Inflammatory macrophage (primary cell): ENCODE measurements at places on chromosomes 3 and 15.

- no peak for DNase-seq
Observed at GRCh38 chr15:77781946-77782240, 149.2 kb upstream of the LINGO1 start.

- no peak for DNase-seq
Observed at GRCh38 chr3:150194513-150194912, 213.6 kb upstream of the TSC22D2 start.

GRCh38 chr15:89781891-89782618, 5.9 kb downstream of the MESP2 start:
- DNase-seq: peak; percentile 79

DNA sequence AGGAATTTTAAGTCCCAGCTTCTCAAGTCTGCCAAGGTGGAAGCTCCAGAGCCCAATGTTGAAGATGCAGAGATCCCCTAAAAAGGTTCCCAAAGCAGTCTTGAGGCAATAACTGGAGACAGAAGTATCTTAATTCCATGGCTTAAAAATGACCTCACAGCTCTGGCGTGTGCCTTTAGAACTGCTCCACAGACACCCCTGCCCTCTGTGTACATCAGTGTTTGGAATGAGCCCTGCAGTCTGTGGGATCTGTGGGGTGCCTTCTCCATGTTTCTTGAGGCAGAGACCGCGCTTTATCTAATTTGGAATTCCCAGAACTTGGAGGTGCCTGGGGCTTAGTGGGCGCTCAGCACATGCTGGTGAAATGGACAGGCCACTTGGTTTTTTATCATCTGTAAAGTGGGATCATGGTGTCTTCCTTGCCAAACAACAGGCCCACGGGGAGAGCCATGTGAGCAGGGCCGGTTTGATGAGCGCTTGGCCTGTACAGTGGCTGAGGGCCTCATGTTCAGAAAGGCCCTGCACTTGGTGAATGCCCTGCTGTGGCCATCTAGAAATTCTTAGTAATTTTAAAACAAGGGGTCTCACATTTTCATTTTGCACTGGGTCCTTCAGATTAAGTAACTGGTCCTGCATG, 7.1 kb downstream of the ITGA11 start:
- DNase-seq: no peak

DNA sequence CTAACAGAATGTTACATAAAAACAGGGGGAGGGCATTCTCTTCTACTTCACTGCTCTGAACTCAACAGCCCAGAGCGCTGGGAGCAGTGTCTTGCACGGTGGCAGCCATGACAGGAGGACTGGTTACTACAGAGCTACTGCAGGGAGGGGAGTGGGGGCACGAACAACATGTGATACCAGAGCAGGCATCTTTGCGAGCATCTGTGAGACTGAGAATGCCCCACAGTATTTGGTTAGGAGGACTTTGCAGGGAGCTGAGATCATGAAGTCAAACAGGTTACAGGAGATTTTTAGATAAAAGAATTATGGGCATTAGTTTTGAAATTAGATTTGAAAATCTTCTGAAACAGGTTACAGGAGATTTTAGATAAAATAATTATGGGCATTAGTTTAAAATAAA, 58.8 kb upstream of the GOLGA8B start:
- no peak for DNase-seq

DNA sequence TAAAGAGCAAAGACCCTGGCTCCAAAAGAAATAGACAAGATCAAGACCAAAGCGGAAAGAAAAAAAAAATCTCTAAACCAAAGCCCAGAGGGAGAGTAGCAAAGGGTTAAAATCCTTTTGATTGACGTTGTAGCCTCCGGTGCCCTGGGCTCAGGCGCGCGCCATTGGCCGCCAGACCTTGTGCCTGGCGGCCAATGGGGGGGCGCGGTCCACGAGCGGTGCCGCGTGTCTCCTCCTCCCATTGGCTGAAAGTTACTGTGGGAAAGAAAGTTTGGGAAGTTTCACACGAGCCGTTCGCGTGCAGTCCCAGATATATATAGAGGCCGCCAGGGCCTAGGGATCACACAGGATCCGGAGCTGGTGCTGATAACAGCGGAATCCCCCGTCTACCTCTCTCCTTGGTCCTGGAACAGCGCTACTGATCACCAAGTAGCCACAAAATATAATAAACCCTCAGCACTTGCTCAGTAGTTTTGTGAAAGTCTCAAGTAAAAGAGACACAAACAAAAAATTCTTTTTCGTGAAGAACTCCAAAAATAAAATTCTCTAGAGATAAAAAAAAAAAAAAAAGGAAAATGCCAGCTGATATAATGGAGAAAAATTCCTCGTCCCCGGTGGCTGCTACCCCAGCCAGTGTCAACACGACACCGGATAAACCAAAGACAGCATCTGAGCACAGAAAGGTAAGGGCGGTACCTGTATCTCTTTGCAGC, at the start of gene HES1:
TSS of gene HES1 (plus strand) at position 343 of the 713 bp plus-strand sequence. CDS start at position 576, 233 bp downstream.
- peak; percentile 64 for DNase-seq

DNA sequence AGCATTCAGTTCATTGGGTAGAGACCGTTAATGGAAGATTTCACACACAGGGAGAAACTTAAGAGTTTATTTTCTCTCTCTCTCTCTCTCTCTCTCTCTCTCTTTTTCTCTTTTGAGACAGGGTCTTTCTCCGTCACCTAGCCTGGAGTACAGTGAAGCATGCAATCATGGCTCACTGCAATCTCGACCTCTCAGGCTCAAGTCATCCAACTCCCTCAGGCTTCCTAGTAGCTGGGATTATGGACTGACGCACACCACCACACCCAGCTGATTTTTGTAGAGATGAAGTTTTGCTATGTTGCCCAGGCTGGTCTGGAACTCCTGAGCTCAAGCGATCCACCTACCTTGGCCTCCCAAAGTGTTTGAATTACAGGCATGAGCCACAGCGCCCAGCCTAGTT, 1.6 kb downstream of the WDR72 start:
- no peak for DNase-seq

- no peak for DNase-seq
Observed at GRCh38 chr3:190381441-190381840, 6.5 kb upstream of the CLDN16 start.

DNA sequence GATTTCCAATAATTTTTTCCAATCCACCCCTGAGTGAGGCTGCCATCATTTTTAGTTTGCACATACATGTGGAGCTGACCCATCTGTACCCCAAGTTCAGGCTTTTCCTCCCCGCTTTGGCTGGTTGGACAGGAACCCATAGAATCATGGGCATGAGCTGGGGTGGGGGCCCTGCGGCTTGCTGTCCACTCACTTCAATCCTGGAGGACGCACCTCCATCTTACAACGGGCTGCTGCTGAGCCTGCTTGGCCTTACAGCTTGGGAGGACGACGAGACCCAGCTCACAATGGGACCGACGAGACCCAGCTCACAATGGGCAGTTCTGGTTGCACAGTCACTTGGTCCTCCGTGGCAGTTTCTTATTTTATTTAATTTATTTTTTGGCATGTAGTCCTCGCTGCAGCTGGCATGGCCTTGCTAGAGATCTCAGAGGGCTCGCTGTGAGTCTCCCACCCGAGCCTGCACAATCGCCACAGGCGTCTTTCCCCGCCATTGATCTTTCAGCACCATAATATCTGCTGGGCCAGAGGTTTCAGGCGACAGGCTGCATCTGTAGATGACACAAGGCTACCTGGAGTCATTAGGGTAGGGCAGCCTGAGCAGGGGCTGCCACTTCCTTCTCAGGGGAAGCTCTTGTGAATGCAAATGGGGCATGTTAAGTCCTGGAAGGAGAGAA, 19.6 kb upstream of the EPHB3 start:
- DNase-seq: no peak

- no peak for DNase-seq
Observed at GRCh38 chr3:66442254-66443117, 58.3 kb downstream of the LRIG1 start.

DNA sequence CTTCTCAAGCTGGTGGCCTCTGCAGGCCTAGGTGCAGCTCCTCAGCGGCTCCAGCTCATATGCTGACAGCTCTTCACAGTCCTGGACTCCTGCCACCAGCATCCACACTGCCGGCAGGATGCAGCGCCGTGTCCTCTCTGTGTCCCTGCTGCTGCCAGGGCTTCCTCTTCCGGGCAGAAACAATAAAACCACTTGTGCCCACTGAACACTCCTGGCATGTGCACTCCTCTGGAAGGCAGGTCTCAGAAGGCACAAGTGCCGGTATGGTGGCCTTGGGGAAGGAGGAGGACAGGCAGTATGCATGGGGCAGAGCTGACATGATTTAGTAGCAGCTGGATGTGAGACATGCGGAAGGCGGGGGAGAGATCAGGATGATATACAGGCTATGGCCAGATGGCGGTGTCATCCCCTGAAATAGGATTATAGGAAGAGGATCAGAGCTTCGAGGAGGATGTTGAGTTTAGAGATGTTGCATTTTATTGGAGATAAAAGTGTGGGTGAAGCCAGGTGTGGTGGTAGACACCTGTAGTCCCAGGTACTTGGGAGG, 7.5 kb upstream of the MAN2A2 start:
- peak; percentile 26 for DNase-seq

DNA sequence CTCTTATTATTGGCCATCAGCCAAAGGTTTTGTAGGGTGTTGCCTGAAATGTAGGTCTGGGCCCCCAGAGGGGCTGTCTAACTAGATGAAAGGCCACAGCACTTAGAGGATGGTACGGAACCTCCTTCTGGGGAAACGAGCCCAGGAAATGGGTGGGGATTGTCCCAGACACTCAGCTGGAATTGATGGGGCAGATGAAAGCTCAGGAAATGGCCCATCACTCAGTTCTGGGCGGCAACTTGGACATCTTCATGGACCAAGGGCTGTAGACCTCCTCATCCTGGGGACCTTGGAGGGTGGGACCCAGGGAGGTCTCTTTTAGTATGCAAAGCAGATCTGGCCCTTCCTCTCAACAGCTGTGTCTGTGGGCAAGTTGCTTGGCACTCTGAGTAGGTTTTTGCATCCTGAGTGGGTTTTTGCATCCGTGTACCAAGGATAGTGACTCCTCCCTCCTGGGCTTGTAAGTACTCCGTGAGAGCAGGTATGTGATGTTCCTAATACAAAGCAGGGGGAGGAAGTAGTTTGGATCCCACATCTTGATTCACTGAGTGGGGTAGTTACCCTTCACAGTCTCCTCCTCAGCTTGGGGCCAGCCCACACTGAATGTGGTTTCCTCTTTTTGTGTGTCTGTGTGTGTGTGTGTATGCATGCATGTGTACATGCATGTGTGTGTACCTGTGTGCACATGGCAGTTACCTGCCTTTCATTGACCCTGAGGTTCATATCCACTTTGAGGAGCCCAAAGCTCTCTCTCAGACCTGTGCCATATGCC, 292.0 kb downstream of the RPLP1 start:
- DNase-seq: no peak

- DNase-seq: no peak
Observed at GRCh38 chr15:76073554-76073953, 13.8 kb downstream of the TMEM266 start.

DNA sequence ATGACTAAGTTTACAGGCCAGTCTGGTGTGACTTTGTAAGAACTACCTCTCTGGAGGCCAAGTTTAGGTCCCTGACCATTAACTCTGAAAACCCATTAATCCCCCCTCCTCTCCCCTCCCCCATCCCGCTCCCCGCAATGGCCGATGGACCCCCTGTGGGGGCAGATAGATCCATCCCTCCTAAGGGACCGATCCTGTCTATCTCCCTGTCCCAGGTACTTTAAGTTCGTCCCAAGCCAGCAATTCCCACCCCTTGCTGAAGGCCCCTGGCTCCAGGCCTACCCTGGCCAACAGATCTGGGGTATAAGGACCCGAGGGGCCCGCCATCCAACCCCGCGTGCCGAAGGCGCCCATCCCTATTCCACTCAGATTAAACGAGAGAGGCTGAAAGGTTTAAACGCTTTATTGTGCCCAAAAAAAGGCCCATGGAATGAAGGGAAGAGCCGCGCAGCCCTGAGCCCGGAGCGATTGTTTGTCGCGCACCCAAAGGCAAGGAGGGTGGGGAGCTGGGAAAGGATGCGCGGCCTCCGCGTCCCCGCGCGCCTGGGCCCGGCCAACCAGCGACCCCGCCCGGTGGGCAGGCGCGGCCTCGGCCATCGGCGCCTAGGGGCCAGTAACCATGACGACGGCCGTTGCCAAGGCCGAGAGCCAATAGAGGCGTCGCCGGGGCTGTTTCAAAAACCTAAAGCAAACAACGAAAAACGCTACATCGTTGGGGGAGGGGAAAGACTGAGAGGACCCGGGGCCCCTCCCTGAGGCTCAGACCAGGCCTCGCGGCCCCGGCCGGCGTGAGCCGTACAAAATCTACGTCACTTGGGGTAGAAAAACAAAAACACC, 35.9 kb downstream of the HMCES start:
- peak; percentile 64 for DNase-seq

GRCh38 chr15:63851431-63851830, 17.7 kb upstream of the HERC1 start:
- DNase-seq: no peak

DNA sequence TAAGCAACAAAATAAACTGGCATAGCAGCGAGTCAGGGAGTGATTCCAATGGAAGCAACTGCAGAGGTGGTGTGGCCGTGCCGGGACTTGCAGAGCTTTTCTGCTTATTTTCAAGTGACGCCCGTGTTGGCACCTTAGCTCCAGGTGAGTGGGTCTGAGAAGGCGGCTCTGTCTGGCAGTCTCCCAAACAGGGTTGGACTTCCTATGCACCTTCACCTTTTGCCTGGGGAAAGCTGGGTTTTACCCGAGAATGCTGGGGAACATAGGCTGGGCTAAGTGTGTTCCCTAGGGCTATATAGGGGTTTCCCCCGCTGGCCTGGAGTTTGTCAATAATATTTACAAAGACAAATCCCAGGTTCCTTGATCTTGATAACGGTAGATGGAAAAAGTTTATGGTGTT, 179.9 kb upstream of the TBL1XR1 start:
- no peak for DNase-seq

GRCh38 chr3:8954938-8955763, 8.1 kb downstream of the RAD18 start:
- peak; percentile 72 for DNase-seq

DNA sequence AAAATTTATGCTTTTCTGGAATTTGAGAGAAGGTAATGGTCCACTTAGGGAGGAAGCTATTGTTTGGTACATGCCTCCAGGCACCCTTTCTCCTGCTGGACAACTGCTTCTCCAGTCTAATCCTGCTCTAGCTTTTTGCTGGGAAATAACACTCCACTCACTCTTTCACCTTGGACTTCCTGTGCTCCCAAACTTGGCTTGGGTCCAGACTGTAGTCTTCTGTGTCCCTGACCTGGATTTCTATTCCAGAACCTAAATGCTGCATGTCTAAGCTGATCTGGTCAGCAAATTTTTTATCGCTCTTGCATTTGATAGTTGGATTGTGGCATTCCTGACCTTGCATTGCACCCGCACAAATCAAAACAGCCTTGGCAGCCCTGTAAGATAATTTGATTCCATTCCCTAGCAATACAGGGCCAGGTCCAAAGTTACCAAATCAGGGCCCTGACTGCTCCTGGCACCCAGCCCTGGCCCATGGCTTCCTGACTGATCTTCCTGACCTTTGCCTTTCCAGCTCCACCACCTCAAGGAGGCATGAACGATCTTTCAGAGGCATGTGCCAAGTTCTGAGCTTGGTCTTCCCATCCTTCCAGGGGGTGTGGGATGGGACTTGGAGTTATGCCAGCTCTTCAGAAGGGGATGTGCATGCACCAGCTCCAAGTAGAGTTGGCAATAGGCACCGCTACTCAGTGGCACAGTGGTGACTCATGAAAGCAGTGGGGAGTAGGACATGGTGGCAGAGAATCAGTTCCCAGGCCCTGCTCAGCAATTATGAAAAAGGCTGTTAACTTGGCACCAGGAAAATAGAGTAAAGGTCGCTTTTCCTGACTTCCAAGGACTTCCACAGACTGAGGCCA, 43.9 kb upstream of the GOLGA8J start:
- DNase-seq: no peak
